ENCODE measurements at places on chromosomes 4 and X.

DNA sequence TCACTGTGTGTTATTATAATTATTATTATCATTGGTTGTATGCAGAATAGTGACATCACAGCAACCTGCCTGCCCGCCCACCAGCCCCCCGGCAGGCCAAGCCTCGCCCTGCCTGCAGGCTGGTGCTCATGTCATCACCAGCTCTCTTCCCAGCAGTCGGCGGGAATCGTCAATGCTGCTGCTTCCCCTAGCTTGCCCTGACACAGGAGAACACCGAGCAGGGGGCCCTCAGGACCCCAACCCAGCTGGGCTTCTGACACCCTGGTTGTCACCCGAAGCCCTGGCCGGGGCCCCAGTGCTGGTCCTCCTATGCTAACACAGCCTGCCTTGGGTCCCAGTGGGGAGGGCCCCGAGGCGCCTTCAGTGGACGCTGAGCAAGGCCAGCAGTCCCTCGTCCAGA, 100.6 kb downstream of the PPP2R2C start:
- DNase-seq, result no peak

DNA sequence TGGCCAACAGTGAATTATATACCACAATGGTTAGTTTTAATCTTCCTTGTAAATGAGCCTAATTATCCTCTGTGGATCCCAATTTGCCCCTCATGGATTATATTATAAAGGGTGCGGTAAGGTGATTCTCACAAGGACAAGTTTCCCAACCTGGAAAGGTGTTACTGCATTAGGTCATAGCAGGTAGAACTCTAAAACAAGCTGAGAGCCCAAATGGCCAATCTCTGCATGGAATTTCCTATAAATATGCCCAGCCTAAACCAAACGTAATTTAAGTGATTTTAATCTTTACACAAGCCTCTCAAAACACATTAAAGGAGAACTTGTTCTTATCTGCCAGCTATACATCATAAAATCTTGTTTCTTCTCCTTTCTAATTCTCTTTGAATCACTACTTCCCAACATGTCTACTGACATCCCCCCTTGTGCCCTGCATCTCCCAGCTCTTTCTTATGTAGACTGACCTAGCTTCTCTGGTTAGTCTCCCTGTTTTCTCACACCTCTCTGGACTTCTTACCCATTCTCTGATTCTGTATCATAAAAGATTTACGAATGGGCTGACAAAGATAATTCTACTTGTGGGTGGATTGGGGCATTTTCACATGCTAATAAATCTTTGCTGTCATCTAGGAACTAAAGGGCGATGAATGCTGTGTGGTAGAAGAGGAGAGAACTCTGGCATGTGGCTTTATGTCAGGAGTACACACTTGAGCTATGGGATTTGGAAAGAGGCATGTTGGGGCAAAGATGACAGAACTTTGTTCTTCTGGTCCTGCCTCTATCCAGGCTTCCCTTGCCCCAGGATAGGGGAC, 94.3 kb upstream of the PGRMC2 start:
- DNase-seq, result no peak

DNA sequence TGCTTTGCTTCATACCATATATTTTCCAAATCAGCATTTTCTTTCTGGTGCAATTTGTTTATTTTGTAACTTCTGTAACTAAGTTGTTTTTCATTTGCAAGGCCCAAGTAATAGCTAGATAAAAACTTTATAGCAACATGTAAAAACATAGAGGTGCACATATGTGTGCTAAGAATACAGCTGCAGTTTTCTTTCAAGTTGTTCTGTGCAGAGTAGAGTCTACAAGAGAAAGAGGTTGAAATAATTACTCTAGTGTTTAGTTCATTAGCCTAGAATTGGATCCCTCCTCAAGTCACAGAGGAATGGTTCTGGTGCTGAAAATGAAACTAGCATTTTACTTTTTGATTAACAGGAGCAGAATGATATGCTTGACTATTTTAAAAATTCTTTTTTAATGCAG, 32.2 kb upstream of the PDLIM5 start:
- no peak for DNase-seq

DNA sequence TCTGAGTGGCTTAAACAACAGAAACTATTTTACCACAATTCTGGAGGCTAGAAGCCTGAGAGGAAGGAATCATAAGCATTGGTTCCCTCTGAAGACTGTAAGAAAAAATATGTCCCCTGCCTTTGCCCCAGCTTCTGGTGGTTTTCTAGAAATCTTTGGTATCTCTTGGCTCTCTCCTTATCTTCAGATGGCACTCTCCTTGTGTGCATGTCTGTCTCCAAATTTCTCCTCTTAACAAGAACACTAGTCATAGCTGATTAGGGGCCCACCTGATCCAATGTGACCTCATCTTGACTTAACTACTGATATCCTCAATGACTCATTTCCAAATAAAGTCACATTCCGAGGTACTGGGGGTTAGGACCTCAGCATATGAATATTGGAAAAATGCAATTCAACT, 635.0 kb upstream of the NR3C2 start:
- no peak for DNase-seq

DNA sequence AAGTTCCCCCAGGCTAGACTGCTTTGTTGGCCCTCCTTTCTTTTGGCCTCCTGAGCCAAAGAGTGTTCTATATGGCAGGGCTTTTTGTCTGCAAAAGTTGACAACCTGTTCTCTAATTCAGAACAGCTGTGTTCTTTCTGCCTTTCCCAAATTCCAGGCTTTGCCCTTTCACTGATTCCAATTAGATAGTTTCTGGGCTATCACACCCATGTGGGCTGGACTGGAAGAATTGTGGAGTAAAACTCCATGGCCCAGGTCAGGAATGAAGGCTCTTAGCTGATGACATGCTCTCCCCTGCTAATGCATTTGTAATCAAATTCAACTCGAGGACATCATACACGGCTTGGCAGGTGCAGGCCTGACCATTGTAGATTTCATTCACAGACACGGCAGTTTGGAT, 19.4 kb downstream of the BMP3 start:
- no peak for DNase-seq

DNA sequence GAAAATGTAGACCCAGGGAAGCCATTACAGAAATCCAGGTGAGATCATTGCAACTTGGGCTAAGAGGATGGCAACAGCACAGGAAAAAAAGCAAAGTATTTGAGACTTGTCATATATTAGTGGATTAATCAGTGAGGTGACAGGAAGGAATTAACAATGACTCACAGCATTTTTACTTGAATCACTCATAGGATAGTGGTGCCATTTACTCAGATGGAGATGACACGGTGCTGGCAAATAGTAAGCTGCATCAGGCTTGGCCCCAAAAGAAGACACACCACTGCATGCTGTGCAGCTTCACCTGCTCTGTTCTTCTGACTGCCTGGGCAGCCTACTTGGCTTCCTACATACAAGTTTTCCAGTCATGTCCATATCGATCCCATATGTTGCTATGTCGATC, 144.8 kb downstream of the FRYL start:
- DNase-seq, result no peak

DNA sequence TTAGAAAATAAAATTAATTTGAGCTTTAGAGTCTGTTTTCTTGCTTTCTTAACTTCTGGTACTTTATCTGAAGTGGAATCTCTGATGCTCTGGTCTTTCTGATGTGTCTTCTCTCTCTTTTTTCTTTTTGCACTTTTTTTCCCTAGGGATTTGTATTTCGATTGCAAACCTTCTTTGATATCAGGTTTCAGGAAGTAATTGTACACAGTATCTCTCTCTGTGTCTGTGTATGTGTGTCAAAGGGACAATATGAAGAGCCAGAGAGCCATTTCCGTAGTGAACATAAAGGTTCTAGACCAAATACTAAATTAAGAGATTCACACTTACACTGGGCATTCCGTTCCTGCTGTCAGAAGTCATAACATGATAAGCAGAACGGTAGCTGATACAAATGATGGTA, 325.0 kb downstream of the PCDH7 start:
- no peak for DNase-seq
